ENCODE measurements at places on chromosomes 5 and 9.

- no peak for DNase-seq
These were observed 255.9 kb downstream of the PSAT1 start for GRCh38 chr9:78552802-78553201.

DNA sequence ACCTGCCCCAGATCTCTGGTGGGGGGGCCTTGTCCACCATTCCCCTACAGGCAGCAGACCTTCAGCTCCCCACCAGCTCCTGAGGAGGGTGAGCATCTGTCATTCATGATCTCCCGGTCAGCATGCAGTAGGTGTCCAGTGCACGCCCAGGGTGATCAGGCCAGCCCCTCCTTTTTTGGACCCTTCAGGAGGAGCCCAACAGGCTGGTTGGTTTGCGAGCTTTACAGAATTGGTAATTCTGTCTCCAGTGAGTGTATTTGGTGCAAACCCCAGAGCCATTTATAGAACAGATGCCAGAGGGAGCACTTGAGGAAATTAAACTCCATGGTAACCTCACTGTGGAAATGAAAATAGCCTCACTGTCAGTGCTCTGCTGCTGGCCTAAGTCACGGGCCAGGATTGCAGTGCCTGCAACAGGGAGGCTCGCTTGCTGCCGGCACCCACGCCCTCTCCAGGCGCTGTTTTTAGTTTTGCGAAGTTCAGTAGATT lies 23.4 kb downstream of the WNK2 start:
- DNase-seq: no peak

GRCh38 chr5:126315341-126315740 lies 107.9 kb upstream of the GRAMD2B start:
- no peak for DNase-seq

- no peak for DNase-seq
These were observed 69.3 kb downstream of the DAPK1 start for GRCh38 chr9:87567001-87567400.

DNA sequence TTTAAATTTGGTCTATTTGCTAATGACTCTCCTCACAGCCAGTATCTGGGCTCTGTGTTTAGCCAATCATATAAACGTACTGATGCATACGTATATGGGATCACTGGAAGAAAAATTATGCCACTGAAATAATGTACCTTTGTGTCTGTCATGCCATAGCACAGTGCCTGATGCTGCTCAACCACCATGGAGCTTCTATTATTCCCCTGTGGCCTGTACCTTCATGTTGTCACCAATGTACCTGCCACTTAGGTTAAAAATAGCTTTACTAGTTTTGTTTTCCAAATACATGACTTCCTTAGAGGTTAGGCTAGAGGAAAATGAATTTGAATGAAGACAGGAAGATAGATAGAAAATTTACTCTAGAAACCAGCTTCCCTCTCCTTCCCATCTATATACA lies 34.6 kb downstream of the HACD4 start:
- no peak for DNase-seq

- DNase-seq: no peak
These were observed 6.8 kb downstream of the KIF12 start for GRCh38 chr9:114092336-114092735.

All from AML-193 (cell line).